ENCODE measurements at places on chromosomes 2 and 18.
A peak's percentile ranks its signal among the peaks of the same experiment; 100 is the strongest.

GRCh38 chr2:79292958-79293315 is 133.4 kb upstream of the REG3A start:
- no peak for DNase-seq

- no peak for DNase-seq
Observed at GRCh38 chr2:142918624-142919023, 41.2 kb downstream of the KYNU start.

- DNase-seq, result no peak
Observed at GRCh38 chr2:17912266-17912691, 33.8 kb downstream of the KCNS3 start.

- DNase-seq, result no peak
Observed at GRCh38 chr18:55102501-55102900, 143.2 kb upstream of the CCDC68 start.

GRCh38 chr2:236574424-236575145 is 5.0 kb downstream of the ACKR3 start:
- DNase-seq, result no peak

DNA sequence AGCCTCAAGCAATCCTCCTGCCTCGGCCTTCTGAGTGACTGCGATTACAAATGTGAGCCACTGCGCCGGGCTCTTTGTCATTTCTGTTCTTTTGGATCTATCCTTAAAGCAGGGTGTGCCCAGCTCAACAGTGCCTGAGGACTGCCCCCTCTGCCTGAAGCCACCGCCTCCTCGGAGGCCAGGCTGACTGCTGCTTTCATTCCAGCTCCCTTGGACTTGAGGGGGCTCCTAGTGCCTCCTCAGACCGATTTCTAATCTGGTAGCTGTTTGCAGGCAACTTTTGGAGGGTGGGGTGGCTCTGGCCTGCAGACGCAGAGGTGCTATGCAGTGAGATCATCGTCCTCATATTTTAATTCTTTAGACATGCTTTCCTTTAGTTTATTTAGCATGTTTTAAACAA is 35.9 kb upstream of the KLF11 start:
- DNase-seq, result peak; percentile 32

DNA sequence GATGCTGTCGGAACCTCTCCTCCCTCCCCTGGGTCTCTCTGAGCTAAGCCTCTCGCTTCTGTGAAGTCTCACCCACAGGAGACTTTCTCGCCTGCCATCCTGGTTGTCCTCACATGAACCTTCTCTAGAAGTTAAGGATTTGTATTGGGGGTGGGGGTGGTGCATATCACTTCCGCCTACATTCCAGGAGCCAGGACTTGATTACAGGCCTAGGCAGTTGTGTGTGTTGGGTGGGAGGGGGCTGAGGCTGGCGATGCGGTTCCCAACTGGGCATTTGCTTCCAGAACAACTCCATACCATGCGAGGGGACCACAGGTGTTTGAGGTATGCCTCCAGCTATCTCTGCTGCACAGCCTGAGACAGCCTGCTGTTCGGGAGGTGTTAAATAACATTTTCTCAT is 56.8 kb upstream of the MGAT4A start:
- DNase-seq, result no peak

DNA sequence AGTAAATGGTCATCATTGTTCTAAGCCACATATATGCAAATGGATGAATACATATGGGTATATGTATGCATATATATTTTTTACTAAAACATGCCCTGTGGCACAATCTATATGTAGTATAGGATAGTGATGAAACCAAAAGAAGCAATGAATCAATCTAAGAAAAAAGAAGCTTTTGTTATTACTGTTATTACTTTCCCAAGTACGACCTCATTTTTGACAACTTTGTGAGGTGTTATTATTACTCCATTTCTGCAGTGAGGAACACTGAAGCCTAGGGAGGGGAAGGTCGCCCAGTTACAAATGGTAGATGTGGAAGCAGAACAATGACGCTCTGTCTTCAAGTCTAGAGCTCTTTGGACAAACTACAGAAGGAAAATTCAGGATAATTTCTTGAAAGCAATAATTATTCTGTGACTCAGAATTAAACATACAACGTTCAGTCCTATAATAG is 38.3 kb downstream of the STAT4 start:
- DNase-seq, result no peak

DNA sequence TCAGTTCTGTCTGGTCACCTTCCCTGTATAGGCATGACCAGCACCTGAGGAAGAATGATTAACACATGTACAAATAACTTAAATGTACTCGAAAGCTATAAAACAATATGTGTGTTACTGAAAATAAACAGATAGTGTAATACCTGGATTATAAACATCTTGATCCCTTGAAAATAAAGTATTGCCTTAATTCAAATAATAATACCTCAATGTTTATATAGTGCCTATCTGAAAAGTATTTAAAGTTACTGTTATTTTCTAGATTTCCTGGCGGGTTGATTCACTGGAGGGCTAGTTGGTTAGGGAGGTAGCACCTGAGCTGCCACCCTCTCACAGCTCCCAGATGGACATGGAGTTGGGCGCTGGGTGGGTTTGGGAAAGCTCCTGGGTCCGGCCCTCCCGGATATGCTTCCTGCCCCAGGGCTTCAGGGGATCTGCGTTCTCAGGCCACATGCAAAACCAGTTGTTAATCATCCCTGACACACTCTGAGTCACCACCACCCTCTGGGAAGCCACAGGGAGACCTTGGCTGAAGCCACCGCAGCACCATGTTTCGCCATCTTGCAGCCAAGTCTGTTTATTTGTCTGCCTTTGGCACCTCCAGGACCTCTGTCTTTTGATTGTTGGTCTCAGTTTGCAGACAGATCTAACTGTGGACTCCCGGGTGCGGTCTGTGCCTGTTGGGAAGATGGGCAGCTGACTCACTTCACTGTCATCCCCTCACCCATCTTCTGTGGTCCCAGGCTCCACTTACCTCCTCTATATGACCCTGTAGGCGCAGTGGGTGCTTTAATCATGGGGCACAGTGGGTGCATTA is 35.3 kb downstream of the RAB31 start:
- DNase-seq, result no peak

DNA sequence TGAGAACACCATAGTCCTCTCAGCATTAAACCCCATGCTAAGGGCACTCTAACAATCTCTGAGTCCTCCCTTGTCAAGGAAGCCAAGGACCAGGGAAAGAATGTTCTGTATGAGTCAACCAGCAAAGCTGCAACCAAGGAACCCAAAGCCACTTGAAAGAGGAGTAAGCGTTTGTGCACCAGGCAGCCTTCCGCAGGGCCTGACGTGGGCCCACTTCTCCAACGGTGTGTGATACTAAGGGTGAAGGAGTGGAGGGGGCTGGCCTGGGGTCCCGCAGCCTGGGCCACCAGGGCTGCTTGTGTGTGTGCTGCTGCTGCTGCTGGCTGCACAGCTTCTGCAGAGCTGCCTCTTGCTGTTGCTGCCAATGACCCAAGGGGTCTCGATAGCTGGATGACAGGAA is 30.1 kb upstream of the GALNT14 start:
- DNase-seq, result no peak

GRCh38 chr2:88967844-88968243 is 276.4 kb downstream of the RPIA start:
- DNase-seq, result no peak

DNA sequence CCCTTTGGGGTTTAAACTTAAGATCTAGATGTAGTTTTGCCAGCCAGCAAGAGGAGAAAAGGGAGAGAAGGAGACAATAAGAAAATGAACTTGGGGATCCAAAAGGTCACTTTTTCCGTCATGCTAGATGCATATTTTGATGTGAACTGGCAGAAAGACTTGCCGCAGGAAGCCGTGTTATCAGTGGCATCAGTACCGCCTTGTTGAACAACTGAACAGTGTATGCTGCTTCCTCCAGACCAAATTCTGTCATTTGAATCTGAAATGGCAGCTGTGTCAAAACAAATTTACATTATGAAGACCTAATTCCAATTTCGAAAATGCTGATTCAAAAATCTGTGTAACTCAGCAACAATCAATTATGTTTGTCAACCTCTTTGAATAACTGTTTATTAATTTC is 42.1 kb downstream of the TMEM200C start:
- no peak for DNase-seq

DNA sequence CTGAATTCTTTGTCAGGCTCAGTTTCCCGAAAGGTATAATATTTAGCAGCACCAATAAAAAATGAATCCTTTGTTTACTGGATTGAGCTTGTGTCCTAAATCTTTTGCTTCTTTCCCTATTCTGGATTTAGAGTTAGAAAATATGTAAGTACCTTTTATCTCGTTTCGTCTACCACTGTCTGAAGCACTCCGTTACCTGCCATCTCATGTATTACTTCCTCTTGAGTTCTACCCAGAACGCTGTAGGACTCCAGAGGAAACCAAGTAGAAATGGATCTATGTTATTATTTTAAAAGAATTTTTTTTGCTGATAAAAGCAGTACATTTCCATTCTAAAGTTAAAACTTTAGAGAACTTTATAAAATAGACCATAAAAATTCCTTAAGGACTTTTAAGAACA is 13.5 kb downstream of the ANKRD12 start:
- DNase-seq, result no peak

DNA sequence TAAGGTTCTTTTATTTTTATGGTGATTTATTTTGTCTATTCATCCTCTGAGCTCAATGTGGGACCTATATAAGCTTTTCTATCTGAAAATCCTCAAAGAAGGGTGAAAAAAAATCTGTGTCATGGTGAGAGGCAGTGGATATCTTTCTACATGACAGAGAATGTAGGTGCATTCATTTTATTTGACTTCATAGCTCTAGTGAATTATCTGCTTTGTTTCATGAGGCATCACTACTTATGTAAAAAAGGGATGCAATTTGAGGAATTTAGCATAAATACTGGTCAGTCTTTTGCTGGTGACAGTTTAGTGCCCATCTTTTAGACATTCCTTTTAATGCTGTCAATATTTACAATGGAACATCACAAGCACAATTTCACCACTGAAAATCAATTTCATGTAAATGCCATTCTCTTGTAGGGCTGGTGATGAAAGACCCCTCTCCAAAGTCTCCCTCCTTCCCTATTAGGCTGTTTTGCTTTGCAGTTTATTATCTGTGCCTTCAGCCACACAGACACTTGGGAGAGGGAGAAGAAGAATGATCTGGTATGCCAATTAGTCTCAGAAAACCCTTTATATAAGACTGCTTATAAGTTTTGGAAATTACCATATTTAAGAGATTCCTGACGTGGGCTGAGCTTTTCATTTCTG is 148.3 kb upstream of the NXPH2 start:
- no peak for DNase-seq

DNA sequence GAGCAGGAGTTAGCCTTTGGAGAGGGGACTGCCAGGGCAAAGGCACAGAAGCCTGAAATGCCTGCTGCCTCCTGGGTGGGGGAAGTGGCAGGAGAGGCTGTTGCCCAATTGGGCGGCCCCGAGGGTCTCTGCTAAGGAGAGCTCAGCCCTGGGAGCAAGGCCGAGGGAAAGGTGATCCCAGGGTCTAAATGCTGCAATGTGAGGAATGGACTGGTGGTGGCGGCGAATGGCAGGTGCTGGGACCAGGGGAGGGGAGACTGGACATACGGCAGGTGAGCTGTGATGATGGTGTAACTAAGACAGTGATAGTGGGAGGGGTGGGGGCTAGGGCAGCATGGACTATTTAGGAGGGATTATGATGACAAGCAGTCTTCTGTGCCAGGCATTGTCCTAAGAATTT is 104.0 kb downstream of the DYSF start:
- DNase-seq, result peak; percentile 77

DNA sequence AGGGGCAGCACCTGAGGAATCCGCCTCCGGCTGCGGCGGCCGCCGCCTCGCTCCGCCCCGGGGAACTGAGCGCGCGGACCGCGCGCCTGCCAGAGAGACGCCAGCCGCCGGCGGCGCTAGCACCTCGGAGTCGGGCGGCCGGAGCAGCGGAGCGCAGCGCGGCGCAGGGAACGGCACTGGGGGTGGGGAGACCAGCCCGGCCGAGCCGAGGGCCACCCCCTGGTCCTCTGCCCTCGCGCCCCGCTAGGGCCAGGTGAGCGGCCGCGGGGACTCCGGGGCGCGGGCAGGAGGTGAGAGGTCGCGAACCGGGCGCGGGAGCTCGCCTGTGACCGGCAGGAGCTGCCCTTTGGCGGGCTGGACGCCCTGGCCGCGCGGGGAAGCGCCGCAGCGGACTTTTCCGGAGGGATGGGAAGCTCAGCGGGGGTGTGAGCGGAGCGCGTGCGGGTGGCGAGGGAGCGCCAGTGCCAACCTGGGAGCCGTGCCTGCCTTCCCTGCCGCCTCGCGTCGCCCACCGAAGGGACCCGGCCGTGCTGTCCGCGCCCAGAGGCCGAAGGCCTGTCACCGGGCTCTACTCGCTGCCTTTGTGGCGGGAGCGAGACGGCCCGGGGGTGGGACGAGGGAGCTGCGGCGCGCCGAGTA is at the start of gene GREB1L:
TSS of gene GREB1L (plus strand) at position 92 of the 639 bp plus-strand sequence. CDS start 141,287 bp downstream, outside the sequence.
- no peak for DNase-seq

GRCh38 chr2:220424561-220424960 is 797.1 kb downstream of the SLC4A3 start:
- DNase-seq, result no peak

- DNase-seq, result no peak
Observed at GRCh38 chr2:4020649-4021048, 317.3 kb downstream of the DCDC2C start.

GRCh38 chr2:1831620-1832367 is 87.5 kb upstream of the PXDN start:
- no peak for DNase-seq

GRCh38 chr2:56410140-56410539 is 226.3 kb downstream of the CCDC85A start:
- DNase-seq, result no peak

DNA sequence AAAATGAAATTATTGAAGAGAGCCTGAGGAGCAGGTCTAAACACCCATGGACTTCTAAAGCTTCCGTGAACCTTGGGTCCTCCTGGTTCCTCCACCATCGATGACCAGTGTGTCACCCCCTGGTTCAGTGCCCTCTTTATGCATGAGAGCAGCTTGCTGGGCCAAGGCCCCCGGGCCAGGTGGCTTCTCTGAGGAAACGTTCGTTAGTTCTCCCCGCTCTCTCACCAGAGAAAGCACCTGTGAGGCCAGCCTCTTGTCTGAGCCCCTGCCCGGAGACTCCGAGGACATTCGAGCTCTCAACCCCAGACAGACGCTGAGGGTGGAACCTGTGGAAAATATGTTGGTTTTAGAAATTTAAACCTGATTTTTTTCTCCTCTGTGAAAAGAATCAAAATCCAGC is 92.4 kb downstream of the GLI2 start:
- DNase-seq, result peak; percentile 65

DNA sequence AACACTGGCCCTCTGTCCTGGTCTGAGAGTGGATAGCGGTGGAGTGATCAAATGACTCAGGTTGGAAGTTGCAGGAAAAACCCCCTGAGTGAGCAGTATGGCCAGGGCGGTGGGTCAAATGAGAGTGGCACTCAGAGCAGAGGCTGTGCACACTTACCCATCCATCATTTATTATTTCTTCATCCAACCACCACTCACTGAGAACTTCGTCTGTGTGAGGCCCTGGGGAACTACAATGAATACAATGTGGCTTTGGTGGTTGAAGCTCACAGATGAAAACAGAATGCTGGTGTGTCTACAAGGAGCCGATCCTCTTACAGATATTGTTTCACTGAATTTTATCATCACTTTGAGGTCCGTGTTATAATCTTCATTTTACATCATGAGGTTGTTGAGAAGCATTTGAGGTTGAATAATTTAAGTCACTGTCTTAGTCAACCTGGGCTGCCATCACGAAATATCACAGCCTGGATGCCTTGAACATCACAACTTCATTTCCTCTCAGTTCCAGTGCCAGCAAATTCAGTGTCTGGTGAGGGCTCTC is 73.4 kb upstream of the ID2 start:
- no peak for DNase-seq

GRCh38 chr2:239390546-239391285 is 10.1 kb downstream of the HDAC4 start:
- DNase-seq, result peak; percentile 82

- DNase-seq, result no peak
Observed at GRCh38 chr2:150020937-150021673, 433.5 kb upstream of the MMADHC start.

Data from chondrocyte (in vitro differentiated cells).